Panc1 (cell line): ENCODE measurements at places on chromosomes 5 and 9.

DNA sequence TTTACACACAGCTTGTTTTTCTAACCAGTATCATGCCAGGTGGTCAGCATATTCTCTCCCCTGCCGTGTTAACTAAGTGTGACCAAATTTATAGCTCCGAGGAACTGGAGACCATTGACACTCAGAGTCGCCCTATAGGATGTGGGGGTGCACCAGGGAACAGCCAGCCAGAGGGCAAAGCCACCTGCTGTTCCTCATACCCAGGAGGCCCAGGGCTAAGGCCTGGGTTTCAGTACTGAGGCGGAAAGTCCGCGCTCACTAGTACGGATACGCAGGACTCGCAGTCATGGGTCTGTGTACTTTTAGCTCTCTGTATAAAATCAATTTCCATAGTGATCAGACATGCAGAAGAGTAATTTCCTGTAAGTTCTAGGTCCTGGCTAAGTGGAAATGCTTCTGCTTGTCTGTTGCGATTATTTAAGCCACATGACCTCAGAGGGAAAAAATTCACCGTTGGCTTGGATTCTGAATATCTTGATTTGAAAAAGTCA is 247.0 kb downstream of the AOPEP start:
- no peak for DNase-seq

- no peak for DNase-seq
These were observed 436.7 kb downstream of the CETN3 start for GRCh38 chr5:89972901-89973300.

DNA sequence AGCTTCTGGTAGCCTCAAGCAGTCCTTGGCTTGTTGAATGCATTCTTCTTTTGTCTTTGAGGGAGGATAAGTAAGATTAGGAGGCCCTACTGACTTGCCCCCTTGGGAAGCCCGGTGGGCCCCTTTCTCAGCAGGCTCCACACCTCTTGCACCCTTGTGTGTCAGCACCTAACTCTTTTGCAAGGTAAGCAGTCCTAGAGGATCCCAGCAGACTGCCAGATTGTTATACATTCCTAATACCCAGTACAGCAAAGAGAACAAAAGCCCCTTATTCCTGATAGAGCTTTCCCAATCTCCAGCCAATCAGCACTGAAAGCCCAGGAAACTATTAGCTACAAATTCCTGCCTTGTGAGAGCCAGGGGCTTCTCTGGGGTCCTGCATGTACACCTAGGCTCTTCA is 152.8 kb downstream of the RAB3C start:
- DNase-seq, result no peak

GRCh38 chr5:33793836-33794549 is 97.8 kb downstream of the ADAMTS12 start:
- no peak for DNase-seq

- no peak for DNase-seq
These were observed 155.4 kb upstream of the ITGA1 start for GRCh38 chr5:52632281-52632680.
